Ascending aorta (tissue), 2 donors: ENCODE measurements at places on chromosomes 13 and 19. TPM values are rescaled to one million over a fixed set of nuclear protein-coding genes. Genes with fewer than 3 reads are reported as not detected.
A peak's percentile ranks its signal among the peaks of the same experiment; 100 is the strongest.

DNA sequence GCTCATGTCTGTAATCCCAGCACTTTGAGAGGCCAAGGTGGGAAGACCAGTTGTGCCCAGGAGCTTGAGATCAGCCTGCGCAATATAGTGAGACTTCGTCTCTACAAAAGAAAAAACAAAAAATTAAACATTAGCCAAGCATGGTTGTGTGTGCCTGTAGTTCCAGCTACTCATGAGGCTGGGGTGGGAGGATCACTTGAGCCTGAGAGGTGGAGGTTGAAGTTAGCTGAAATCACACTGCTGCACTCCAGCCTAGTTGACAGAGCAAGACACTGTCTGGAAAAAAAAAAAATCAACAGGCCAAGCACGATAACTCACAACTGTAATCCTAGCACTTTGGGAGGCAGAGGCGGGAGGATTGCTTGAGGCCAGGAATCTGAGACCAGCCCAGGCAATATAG is 3.9 kb upstream of the S1PR2 start:
- no peak overlapping the region for H3K4me3 ChIP-seq
- no peaks in the 10 kb centered on the region for H3K36me3 ChIP-seq
- DNase-seq: no peak
- no peak overlapping the region for H3K27ac ChIP-seq
- no peaks in the 10 kb centered on the region for H3K27me3 ChIP-seq

GRCh38 chr13:28049880-28050875 is 50.2 kb downstream of the FLT3 start:
- H3K4me1 ChIP-seq: no peaks in the 10 kb centered on the region
- H3K27ac ChIP-seq: no peak overlapping the region
- DNase-seq: no peak

- no peaks in the 10 kb centered on the region for H3K27me3 ChIP-seq
- no peak overlapping the region for H3K27ac ChIP-seq
- no peaks in the 10 kb centered on the region for H3K4me1 ChIP-seq
Observed at GRCh38 chr13:95100525-95101433, 200.5 kb downstream of the ABCC4 start.

Gene PRR19
- total RNA-seq: not detected

Gene ICAM5
- 2.2 TPM for total RNA-seq

DNA sequence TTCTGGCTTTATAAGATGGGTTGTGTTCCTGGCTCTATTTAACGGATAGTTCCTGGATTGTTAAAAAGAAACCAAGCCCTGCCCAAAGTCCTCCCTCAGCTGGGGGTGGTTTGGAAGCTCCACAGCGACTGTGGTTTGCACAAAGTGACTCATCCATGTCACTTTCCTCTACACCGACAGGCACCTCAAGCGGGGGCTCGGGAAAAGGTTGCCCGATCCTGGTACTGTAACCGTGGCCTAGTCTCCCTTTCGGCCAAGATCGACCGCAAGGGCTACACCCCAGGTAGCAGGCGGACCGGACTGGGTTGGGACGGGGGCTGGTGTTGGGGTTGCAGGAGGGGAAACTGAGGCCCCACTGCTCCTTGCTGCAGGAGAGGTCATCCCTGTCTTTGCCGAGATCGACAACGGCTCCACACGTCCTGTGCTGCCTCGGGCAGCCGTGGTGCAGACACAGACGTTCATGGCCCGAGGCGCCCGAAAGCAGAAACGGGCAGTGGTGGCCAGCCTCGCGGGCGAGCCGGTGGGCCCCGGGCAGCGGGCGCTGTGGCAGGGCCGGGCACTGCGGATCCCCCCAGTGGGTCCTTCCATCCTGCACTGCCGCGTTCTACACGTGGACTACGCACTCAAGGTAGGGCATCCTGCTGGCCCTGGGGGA is 1.6 kb downstream of the ARRDC2 start:
- H3K4me3 ChIP-seq: peak overlapping the region; percentile 50
- no peak for DNase-seq
- peaks cover 60% of the 10 kb centered on the region for H3K36me3 ChIP-seq
- peaks cover 11% of the 10 kb centered on the region for H3K4me1 ChIP-seq

GRCh38 chr13:89076622-89077021 is 1405.5 kb downstream of the SLITRK5 start:
- H3K27ac ChIP-seq: no peak overlapping the region
- no peak overlapping the region for H3K4me3 ChIP-seq
- DNase-seq: no peak
- H3K4me1 ChIP-seq: no peaks in the 10 kb centered on the region

Gene GPR180
- total RNA-seq: 2.3 TPM

GRCh38 chr19:58311345-58311865 is 6.2 kb downstream of the ERVK3-1 start:
- DNase-seq: no peak
- H3K27ac ChIP-seq: no peak overlapping the region
- H3K4me1 ChIP-seq: no peaks in the 10 kb centered on the region
- H3K27me3 ChIP-seq: no peaks in the 10 kb centered on the region

DNA sequence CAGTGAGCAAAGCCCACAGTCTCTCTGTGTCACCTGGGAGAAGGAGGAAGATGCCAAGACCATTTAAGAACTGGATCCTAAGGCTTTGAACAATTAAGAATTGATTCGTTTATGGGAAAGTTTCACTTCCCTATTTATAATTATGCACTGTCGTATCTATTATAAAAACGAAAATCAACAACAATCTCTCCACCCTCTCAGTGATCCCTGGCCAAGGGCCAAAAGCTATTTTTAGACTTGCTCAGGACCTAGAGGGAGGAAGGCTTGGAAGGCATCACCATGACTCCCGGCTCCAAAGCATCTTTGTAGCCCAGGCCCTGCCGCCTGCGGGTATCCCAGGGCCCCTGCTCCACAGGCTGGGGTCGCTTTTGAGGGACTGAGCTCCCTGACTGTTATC is 1.3 kb downstream of the RHPN2 start:
- no peaks in the 10 kb centered on the region for H3K36me3 ChIP-seq
- H3K27ac ChIP-seq: no peak overlapping the region
- H3K4me3 ChIP-seq: peak overlapping the region; percentile 57
- DNase-seq: no peak
- peaks cover 11% of the 10 kb centered on the region for H3K27me3 ChIP-seq

DNA sequence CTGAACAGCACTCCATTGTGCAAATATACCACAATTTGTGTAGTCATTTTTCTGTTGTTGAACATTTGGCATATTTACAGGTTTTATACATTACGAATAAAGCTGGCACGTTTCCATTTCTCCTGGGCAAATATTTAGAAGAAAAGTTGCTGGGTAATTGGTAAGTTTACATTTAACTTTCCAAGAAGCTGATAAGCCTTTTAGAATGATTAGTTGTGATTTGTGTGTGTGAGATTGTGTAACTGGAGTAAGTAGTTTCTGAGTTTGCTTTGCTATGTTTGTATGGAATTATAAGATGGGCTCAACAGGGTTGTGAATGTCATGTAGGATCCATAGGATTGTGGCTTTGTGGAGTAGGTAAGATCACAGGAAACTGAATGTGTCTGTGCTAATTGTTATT is 1.6 kb upstream of the ZNF529 start:
- no peak for DNase-seq
- H3K27ac ChIP-seq: no peak overlapping the region
- H3K4me3 ChIP-seq: peak overlapping the region; percentile 79

Gene BEST2
- total RNA-seq: not detected

DNA sequence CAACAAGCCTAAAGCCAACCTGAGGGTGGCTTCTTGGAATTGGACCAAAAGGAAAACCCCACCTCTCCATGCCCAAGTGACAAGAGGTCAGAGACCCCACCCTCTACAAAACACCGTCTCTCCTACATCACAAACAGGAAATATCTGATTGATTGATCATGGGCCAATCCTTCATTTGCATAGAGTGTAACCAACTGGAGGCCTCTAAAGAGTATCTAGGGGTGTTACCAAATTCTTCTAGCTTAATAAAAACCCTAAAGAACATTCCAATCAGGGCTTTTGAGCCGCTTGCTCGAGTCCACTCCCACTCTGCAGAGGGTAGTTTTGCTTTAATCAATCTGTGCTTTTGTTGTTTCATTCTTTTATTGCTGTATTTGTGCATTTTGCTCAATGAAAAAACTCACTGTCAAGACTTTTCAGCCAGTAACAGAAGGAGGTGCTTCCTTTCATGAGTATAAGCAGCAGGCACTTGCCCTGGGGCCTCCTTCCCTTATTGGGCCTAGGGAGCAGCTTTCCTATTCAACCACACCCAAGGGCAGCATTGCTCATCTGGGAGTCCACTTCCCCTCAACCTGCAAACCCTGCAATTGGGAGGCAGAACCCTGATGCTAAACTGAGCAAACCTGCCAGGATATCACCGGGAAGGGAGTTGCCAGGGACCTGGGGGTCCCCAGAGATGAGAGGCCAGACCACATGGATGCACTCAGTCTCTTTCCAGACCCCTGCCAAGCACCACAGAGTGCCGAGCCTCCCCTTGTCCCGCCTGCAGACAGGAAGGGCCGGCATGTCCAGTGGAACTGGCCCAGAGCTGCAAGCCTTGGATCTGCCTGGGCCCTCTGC is 154.3 kb upstream of the VSTM2B start:
- DNase-seq: no peak
- no peaks in the 10 kb centered on the region for H3K27me3 ChIP-seq
- H3K4me3 ChIP-seq: no peak overlapping the region
- no peaks in the 10 kb centered on the region for H3K4me1 ChIP-seq
- H3K27ac ChIP-seq: no peak overlapping the region

DNA sequence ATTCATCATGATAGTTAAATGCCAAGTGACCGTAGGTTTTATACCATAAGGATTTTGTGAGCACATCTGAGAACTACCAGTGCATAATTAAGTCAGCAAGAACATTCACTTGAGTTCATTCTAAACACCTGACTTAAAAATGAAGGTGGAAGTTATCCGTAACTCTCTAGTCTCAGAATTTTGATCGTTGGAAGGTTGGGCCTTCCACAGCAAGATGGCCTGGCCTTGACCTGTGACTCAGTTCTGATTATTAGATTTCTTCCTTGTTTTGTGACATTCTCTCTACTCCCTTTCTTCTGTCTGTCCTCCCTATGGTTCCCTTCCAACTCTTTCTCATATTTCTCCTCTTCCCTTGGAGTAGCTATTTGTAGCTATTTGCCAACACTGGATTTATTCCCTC is 20.0 kb upstream of the WDFY2 start:
- no peaks in the 10 kb centered on the region for H3K27me3 ChIP-seq
- H3K27ac ChIP-seq: no peak overlapping the region
- H3K4me3 ChIP-seq: no peak overlapping the region

Gene GJB2
- total RNA-seq: 0.21 TPM

GRCh38 chr13:45718063-45718462 is 15.9 kb downstream of the CBY2 start:
- H3K4me3 ChIP-seq: no peak overlapping the region
- H3K27me3 ChIP-seq: no peaks in the 10 kb centered on the region
- H3K27ac ChIP-seq: no peak overlapping the region
- no peak for DNase-seq

GRCh38 chr19:18483119-18483890 is 38.6 kb downstream of the ELL start:
- no peaks in the 10 kb centered on the region for H3K27me3 ChIP-seq
- peaks cover 72% of the 10 kb centered on the region for H3K4me1 ChIP-seq
- DNase-seq: no peak
- no peak overlapping the region for H3K27ac ChIP-seq
- H3K4me3 ChIP-seq: no peak overlapping the region
